Activated CD8-positive, alpha-beta T cell treated with anti-CD3 and anti-CD28 coated beads for 36 hours (primary cell): ENCODE measurements at places on chromosomes 7 and 10. TPM values are rescaled to one million over a fixed set of nuclear protein-coding genes. Genes with fewer than 3 reads are reported as not detected.

- peak overlapping the region; percentile 82 for H3K27ac ChIP-seq
- peaks cover 63% of the 10 kb centered on the region for H3K4me1 ChIP-seq
- peaks cover 19% of the 10 kb centered on the region for H3K36me3 ChIP-seq
- DNase-seq = peak; percentile 53
- H3K4me3 ChIP-seq = peak overlapping the region; percentile 81
Observed at GRCh38 chr10:35336921-35337823, 863 bp downstream of the CCNY start.

DNA sequence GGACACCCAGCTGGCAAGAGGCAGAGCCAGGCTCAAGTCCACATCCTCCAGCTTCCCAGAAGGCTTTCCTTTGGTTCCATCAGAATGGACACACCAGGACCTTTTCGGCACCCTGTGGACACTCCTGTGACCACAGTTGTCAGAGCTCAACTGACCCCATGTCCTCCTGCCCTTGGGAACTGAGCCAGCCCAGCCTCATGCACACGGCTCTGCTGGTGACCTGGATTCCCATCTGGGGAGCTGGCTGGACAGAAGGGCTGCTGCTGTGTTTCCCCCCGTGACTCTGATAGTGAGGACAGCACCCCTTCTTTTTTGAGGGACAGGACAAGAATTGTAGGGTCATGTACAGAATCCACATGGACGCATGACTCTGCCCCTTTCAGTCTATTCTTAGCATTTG, 289.2 kb downstream of the WDR37 start:
- H3K27me3 ChIP-seq = peaks cover 2% of the 10 kb centered on the region
- no peaks in the 10 kb centered on the region for H3K36me3 ChIP-seq
- no peak overlapping the region for H3K27ac ChIP-seq
- no peak overlapping the region for H3K4me3 ChIP-seq
- DNase-seq = no peak

DNA sequence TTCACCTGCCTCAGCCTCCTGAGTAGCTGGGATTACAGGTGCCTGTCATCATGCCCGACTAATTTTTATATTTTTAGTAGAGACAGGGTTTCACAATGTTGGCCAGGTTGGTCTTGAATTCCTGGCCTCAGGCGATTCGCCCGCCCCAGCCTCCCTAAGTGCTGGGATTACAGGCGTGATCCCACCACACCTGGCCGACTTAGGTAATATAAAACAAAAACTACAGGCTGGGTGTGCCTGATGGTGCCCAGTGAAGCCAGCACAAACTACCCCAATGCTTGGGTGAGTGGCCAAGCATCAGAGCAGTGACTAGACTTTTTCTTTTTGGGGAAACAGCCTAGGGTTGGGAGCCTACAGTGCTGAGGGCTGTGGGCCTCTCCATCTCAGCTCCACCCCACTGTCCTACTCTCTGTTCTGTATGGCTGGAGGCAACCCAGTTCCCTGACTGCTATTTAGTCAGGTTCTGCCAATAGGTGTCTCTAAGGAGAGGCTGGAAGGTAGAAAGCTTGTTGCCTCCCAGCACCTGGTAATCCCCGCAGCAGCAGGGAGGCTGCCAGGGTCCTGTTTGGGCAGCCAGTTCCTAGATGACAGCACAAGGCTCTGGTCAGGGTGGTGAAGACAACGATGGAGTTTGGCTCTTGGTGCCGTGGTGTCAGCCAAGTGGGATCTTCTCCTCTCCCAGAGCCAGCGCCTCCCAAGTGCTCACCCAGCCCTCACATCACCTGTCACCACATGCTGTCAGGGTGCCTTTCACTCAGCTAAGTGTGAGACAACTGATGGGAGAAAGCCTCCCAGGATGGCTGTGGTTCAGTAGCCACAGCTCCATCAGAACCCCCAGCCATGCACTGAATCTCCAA, 10.4 kb upstream of the NACAD start:
- no peak overlapping the region for H3K27ac ChIP-seq
- H3K4me3 ChIP-seq = no peak overlapping the region
- H3K4me1 ChIP-seq = no peaks in the 10 kb centered on the region
- no peak for DNase-seq

- no peaks in the 10 kb centered on the region for H3K27me3 ChIP-seq
- peaks cover 81% of the 10 kb centered on the region for H3K4me1 ChIP-seq
- no peak overlapping the region for H3K4me3 ChIP-seq
Observed at GRCh38 chr10:73867126-73867807, 7.1 kb downstream of the CAMK2G start.

DNA sequence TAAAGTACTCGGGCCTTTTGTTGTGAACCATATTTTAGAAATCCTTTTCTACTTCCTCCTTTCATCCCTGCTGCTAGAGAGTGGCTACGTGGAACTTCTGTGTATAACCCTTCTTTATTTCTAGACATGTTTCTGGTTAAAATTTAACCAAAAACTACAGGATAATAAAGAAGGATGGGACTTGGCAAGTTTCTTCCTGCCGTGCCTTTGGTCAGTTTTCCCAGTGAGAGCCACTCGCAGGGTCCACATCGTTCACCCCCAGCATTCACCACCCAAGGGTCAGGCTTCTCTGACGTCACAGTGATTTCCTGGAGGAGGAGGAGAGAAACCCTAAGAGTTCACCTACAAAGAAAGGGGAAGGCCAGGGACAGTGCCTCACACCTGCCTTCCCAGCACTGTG, 45.4 kb downstream of the NKX6-2 start:
- no peaks in the 10 kb centered on the region for H3K27me3 ChIP-seq
- no peaks in the 10 kb centered on the region for H3K36me3 ChIP-seq
- no peak overlapping the region for H3K27ac ChIP-seq
- no peak for DNase-seq

GRCh38 chr10:68402276-68402675, 4.8 kb downstream of the RUFY2 start:
- H3K4me3 ChIP-seq = no peak overlapping the region
- H3K4me1 ChIP-seq = peaks cover 12% of the 10 kb centered on the region
- H3K27me3 ChIP-seq = no peaks in the 10 kb centered on the region
- no peak for DNase-seq
- no peak overlapping the region for H3K27ac ChIP-seq

DNA sequence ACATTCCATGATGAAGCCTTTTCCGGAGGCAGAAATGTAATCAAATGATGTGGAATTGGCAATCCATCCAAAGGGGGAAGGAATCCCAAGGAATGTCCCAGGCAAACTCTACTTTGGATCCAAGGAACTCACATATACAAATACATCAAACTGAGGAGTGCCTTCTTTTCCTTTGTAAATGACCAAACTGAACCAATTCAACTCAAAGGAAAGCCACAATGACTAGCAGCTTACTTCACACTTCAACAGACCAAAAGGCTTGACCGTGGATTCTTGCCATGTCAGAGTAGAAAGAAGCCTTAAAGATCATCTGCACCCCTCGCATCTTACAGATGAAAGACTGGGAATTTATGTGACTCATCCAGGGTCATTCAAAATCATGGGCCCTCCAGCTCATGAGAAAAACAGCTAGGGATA, 79.7 kb upstream of the MACROH2A2 start:
- H3K4me3 ChIP-seq = no peak overlapping the region
- peaks cover 3% of the 10 kb centered on the region for H3K4me1 ChIP-seq
- H3K27ac ChIP-seq = no peak overlapping the region
- no peaks in the 10 kb centered on the region for H3K36me3 ChIP-seq

- no peaks in the 10 kb centered on the region for H3K27me3 ChIP-seq
- H3K36me3 ChIP-seq = no peaks in the 10 kb centered on the region
- DNase-seq = no peak
- H3K27ac ChIP-seq = no peak overlapping the region
- H3K4me1 ChIP-seq = no peaks in the 10 kb centered on the region
Observed at GRCh38 chr10:79378647-79379511, 31.6 kb downstream of the PPIF start.

DNA sequence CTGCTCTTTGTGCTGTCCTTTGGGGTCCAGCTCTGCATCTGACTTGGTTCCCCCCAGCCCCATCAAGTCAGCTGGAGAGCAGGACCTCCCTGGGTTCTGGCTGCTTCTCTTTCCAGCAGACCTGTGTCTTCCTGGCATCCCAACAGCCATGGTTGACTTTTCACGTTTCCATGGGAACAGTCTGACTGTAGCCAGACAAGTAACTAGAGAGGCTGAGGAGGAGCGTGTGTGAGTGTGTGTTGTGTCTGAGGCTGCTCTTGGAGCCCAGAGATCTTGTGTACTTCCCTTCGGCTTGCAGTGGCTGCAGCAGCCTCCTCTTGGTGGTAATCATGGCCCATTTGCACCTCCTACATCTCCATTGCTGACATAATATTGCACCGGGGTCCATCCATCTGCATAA, 332.0 kb downstream of the RPS24 start:
- H3K27ac ChIP-seq = no peak overlapping the region
- H3K4me3 ChIP-seq = no peak overlapping the region
- no peaks in the 10 kb centered on the region for H3K36me3 ChIP-seq
- peaks cover 20% of the 10 kb centered on the region for H3K4me1 ChIP-seq
- no peak for DNase-seq

DNA sequence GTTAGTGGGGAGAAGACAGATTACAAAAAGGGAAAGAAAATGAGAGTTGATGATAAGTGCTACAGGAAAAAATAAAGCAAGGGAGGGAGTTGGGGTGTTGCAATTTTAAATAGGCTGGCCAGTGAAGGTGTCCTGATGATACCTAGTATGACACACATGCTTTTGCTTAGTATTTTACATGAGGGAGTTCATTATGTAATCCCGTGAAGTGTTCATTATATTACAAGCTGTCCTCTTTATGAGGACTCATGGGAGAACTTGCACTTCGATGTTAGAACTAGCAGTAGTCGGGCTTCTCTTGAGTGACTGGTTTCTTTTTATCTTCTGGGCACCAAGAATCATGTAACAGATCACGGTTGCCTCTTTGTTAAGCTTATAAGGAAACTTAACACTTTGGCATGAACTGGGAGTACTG, 102.3 kb upstream of the MTPN start:
- no peaks in the 10 kb centered on the region for H3K36me3 ChIP-seq
- H3K4me3 ChIP-seq = no peak overlapping the region
- no peak overlapping the region for H3K27ac ChIP-seq
- DNase-seq = no peak
- no peaks in the 10 kb centered on the region for H3K27me3 ChIP-seq
- no peaks in the 10 kb centered on the region for H3K4me1 ChIP-seq

DNA sequence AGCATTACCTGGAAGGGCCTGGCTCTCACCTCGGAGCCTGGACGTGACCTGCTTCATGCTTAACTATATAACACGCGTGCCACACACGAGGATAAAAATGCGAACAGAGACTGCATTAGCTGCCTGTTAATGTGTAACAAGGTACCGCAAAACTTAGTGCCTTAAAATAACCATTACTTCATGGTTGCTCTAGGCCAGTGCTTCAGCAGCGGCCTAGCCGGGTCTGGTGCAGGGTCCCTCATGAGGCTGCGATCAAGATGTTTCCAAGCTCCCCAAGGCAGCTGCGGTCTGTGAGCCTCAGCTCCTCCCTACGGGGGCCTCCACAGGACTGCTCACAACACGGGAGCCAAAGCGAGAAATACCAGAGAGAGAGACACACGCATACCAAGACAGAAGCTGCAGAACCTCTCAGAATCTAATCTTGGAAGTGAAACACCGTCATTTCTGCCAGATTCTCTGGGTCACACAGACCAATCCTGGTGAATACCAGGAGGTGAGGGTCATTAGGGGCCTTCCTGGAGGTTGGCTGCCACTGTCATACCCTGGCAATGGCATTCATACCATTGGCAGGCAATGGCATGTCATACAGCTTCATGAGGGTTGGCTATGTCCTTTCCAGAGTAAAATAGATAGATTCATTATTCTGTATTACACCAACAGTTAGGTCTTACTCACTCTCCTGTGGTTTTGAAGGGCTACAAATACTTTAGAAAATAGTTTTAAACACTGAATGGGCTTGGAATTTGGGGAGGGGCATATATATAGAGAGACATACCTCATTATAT, 94.5 kb downstream of the HIPK2 start:
- H3K4me3 ChIP-seq = no peak overlapping the region
- peaks cover 37% of the 10 kb centered on the region for H3K36me3 ChIP-seq
- H3K27me3 ChIP-seq = no peaks in the 10 kb centered on the region
- peaks cover 56% of the 10 kb centered on the region for H3K4me1 ChIP-seq

- H3K27ac ChIP-seq = peak overlapping the region; percentile 62
- DNase-seq = peak; percentile 84
- peaks cover 26% of the 10 kb centered on the region for H3K4me1 ChIP-seq
- H3K27me3 ChIP-seq = no peaks in the 10 kb centered on the region
Observed at GRCh38 chr10:17144757-17145156, 15.1 kb upstream of the CUBN start.

- peaks cover 55% of the 10 kb centered on the region for H3K27me3 ChIP-seq
- peak; percentile 28 for DNase-seq
- no peak overlapping the region for H3K27ac ChIP-seq
- peak overlapping the region; percentile 18 for H3K4me3 ChIP-seq
Observed at GRCh38 chr7:156616269-156617202, 24.0 kb upstream of the RNF32 start.

GRCh38 chr7:85186083-85186520, 754 bp downstream of the SEMA3D start:
- H3K27ac ChIP-seq = no peak overlapping the region
- H3K4me3 ChIP-seq = no peak overlapping the region
- H3K27me3 ChIP-seq = peaks cover 21% of the 10 kb centered on the region
- no peak for DNase-seq
- H3K36me3 ChIP-seq = no peaks in the 10 kb centered on the region

DNA sequence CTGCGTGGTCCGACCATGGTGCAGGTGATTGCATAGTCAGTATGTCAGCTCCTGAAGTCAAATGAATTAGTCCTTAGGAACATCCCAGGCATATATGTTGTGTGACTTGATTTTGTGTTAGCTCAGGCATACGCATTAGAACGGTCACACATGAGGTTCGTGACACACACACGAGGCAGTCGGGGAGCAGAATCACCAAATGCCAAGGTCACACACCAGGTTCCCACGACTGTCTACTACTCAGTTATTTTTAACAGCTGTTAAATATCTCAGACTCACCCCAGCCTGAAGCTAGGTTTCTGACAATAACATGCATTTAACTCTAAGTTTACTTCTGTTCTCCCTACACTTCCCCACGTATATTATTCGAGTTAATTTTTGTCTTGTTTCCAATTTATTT, 54.8 kb downstream of the DYNC2I1 start:
- DNase-seq = no peak
- H3K36me3 ChIP-seq = peaks cover 16% of the 10 kb centered on the region
- peak overlapping the region; percentile 9 for H3K27ac ChIP-seq
- H3K27me3 ChIP-seq = no peaks in the 10 kb centered on the region
- H3K4me1 ChIP-seq = no peaks in the 10 kb centered on the region
- H3K4me3 ChIP-seq = no peak overlapping the region

GRCh38 chr7:101823096-101823495, 5.7 kb downstream of the CUX1 start:
- peaks cover 24% of the 10 kb centered on the region for H3K4me1 ChIP-seq
- H3K36me3 ChIP-seq = peaks cover 1% of the 10 kb centered on the region
- H3K27me3 ChIP-seq = no peaks in the 10 kb centered on the region

- peaks cover 5% of the 10 kb centered on the region for H3K27me3 ChIP-seq
- H3K27ac ChIP-seq = no peak overlapping the region
- no peaks in the 10 kb centered on the region for H3K4me1 ChIP-seq
- no peak overlapping the region for H3K4me3 ChIP-seq
Observed at GRCh38 chr10:116878123-116878522, 28.8 kb downstream of the ENO4 start.

Gene MEOX2
- total RNA-seq = not detected

Gene ZNF680
- total RNA-seq = 13.7 TPM

Gene HIP1
- total RNA-seq = 5.2 TPM

Gene METTL27
- total RNA-seq = not detected

Gene GDF2
- total RNA-seq = not detected

Gene ANXA7
- 103 TPM for total RNA-seq
